Lung microvascular endothelial cell (primary cell): ENCODE measurements at places on chromosomes 3 and 15.
A peak's percentile ranks its signal among the peaks of the same experiment; 100 is the strongest.

GRCh38 chr15:71183063-71183462 is 67.8 kb downstream of the THSD4 start:
- DNase-seq: no peak

GRCh38 chr3:97111244-97111643 is 296.9 kb downstream of the EPHA6 start:
- no peak for DNase-seq

DNA sequence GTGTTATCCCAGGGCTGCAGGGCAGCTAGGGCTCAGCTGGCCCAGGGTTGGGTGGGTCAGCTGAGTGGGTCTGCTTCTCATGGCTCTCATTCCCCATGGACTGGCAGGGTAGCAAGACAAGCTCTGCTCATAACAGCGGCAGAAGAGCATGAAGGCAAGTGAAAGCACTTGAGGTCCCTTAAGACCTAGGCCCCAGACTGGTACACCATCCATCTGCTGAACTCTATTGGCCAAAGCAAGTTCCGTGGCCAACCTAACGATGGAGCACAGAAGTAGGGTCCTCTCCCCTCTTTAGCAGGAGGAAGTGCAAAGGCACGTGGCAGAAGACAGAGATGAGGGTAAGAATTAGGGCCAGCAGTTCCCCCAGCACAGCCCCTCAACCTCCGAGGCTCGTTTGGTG is 174.3 kb upstream of the TOPAZ1 start:
- no peak for DNase-seq

DNA sequence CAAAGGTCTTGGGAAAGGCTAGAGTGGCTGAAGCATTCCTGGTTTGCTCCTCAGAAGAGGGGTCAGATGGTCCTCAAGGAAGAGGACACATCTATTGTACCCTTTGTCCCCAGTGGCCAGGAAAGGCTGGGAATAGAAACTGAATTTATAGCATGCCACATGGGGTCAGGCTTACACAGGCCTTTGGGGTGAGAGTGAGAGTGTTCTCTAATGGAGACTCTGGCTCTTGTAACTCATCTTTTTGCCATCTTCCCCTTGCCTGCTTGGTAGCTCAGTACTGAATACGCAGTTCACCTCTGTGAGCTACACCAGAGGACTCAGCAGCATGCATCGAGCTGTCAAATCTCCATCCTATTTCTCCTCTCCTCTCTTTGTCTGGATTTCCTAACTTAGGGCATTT is 87.5 kb downstream of the ATP2B2 start:
- peak; percentile 16 for DNase-seq

GRCh38 chr3:14600856-14601610 is 50.5 kb upstream of the CCDC174 start:
- DNase-seq: no peak
